Hippocampal formation (tissue), 2 donors: ENCODE measurements at places on chromosomes 5 and 9.
A peak's percentile ranks its signal among the peaks of the same experiment; 100 is the strongest.

- no peak for DNase-seq
These were observed 114.8 kb downstream of the ZNF622 start for GRCh38 chr5:16350816-16351215.

GRCh38 chr9:75909776-75910175 is 19.3 kb downstream of the PCSK5 start:
- DNase-seq = no peak

DNA sequence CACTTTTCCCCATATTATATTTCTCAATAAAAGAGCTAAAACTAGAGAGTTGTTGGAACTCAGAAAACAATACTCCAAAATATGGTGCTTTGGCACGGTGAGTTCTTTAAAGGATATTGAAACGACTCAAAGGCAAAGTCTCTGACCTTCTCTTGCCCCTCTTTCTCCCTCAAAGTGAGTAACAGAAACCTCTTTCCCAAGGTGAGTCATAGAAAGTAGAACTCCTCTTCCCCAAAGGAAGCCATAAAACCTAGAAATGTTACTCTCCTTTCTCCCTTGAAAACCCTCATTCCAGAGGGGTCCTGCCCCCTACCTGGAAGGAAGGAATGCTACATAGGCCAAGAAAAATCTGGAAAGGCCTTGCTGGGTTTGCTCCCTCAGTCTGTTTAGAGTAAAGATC is 47.5 kb downstream of the RAPGEF6 start:
- no peak for DNase-seq

GRCh38 chr9:37283730-37284325 is 138.7 kb upstream of the GRHPR start:
- no peak for DNase-seq

DNA sequence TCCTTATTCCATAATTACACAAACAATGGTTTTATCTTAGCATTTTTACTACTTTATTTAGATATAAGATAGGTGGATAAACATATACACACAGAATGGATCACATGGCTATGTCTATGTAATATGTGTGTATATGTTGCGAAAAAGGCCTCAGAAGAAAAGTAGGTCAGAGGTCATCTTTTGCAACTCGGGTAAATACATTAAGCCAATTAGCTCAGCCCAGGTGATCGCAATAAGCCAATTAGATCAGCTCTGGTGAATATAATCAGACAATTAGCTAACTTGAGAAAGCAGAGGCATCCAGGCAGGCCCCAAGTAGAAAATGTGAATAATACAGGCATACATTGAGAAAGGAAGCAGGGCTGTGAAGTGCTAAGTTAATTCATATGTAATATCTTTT is 24.3 kb downstream of the SLCO4C1 start:
- no peak for DNase-seq

- peak; percentile 90 for DNase-seq
These were observed at the start of gene CLTB for GRCh38 chr5:176415952-176416924. Gene CLTB, minus strand, starts transcription at chr5:176416539. Its CDS starts 176 bp downstream, at chr5:176416363.

- no peak for DNase-seq
These were observed 55.4 kb upstream of the GARNL3 start for GRCh38 chr9:127209220-127209619.

DNA sequence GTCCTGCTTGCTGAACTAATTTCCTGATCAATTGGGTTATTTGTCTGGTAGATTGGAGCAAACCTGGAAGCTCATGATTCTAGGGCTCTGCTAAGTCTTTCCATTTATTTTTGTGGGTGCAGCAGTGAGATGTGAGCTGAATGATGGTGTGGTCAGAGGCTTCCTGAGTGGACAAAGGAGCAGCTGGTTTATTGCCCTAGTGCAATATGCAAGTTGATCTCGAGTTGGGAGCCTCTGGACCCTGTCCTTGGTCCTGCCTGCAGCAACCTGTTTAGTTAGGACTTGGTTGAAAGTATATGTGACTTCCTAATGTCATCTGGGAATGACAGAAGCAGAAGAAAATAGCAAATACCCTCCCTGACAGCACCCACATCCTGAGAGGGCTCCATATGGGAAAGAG is 4.2 kb upstream of the UNC5A start:
- DNase-seq = no peak

- no peak for DNase-seq
These were observed 10.5 kb downstream of the GLRX start for GRCh38 chr5:95812074-95812471.

DNA sequence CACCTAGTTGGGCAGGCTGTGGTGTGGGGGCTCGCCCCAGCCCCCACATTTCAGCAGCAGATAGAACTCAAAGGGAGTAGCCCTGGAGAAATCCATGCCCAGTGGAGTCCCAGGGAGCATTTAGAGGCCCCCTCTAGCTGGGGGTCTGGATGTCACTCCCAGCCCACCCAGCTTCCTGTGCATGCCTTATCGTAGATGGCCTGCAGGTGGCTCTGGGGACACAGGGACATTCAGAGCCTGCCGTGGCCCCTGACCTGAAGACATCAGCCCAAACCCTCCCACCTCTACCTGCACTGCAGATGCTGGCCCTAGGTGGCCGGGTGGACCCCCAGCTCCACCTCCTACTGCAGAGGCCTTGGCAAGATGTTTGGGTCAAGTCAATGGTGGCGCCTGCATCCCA is 49.0 kb upstream of the LMX1B start:
- DNase-seq = no peak

DNA sequence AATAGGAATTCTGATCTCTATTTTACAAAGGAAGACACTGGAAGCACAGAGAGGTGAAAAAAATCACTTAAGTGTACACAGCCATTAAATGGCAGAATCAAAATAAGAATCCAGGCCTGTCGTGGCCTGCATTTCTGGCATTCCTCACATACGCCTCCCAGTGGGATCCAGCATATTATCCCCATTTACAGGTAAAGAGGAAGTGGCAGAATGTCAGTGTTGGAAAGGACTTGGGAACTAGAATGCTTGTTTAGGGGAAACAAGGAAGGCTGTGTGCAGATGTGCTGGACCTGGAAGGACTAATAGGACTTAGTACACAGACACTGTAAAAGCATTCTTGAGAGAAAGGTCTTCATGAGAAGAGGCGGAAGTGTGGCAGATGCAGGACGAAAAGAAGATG is 241.8 kb downstream of the TRIM32 start:
- no peak for DNase-seq

DNA sequence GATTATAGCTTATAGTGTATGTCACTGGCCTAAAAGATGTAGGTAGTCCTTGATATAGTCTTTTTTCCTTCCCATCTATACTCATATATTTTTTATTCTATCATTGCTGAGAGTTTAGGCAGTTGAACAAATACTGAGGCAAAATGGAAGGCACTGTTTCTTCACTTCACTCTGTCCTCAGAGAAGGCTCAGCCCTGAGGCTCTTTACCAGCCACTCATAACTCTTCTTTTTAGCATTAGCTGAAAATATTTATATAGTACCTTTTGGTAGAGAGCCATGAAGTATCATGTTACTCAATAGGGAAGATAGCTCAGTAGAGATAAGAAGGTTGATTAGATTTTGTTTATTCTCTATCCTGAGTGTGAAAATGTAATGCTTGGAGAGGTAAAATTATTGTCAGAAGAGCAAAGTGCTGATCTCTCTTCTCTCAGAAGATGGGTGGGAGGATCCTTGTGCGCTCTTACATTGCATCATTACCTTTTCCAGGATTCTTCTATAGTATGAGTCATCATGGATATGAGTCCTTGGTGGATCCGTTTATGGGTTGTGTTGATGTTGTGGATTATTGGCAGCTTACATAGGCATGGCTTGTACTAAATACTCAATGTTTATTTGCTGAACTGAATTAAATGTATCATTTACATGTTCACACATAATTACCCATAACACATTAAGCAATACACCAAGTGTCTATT is 88.1 kb downstream of the ANXA1 start:
- DNase-seq = no peak

- no peak for DNase-seq
These were observed 245.7 kb upstream of the SLC30A5 start for GRCh38 chr5:68848091-68848490.

DNA sequence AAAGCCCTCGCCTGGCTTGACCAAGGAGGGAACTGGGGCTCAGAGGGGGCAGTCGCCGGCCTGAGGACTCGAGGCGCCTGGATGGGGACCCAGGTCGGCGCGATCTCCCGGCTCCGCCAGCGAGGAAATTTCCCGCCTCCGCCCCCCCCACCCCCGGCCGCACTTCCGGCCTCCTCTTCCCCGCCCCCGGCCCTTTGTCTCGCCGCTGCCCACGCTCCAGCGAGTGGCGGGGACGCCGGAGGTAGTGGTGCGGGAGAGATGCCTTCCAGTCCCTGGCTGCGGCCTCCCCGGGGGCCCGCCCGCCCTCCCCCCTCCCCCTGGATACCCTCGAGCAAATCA is 448 bp upstream of the GPRIN1 start:
- DNase-seq = no peak

- no peak for DNase-seq
These were observed 35.7 kb upstream of the SLC36A2 start for GRCh38 chr5:151383011-151383410.

- no peak for DNase-seq
These were observed 294.9 kb downstream of the NR3C1 start for GRCh38 chr5:143108498-143109128.

DNA sequence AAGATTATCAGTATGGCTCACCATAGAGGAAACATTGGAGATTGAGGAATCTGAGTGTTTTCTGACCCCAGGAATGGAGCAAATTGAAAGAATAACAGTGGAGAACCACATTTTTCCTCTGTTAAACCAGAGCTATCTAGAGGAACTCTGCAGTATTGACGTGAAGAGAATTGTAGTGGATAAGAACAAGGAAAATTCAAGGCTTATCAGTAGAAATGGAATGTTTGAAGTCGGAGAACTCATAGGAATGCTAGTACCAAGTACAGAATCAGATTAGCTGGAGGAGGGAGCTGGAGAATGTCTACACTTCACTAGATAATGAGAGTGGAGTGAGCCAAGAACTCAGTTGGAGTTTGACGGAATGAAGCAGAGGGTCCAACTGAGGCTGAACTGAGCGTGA is 50.3 kb downstream of the SNCAIP start:
- no peak for DNase-seq

DNA sequence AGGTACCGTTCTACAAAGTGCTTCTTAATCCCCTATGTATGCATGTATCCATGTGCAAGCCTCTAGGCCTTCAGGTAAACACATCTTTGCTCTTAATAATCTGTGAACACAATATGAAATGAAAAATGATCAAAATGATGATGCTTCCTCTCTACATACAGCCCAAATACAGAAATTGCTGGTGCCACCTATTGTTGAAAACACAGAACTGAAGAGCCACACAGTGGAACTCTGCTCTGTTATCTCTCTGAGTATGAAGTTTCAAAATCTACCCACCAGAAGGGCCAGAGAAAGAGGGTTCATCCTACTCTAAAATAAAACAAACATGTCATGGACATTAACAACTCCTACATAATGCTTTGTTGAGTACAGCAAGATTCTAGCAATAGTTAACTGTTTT is 71.3 kb downstream of the GLIS3 start:
- DNase-seq = peak; percentile 32

GRCh38 chr5:128252196-128252595 is 168.6 kb downstream of the SLC12A2 start:
- no peak for DNase-seq

DNA sequence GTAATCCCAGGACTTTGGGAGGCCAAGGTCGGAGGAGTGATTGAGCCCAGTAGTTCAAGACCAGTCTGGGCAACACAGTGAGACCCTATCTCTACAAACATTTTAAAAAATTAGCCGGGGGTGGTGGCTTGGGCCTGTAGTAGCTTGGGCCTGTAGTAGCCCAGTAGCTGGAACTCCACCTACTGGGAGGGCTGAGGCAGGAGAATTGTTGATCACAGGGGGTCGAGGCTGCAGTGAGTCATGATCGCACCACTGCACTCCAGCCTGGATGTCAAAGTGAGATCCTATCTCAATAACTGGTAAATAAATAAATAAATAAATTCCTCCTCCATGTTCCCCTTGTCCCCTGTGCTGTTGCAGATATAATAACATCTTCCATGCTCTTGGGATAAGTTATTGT is 14.3 kb downstream of the VCAN start:
- DNase-seq = no peak

- DNase-seq = no peak
These were observed 35.9 kb downstream of the CEP120 start for GRCh38 chr5:123387313-123387712.

- DNase-seq = no peak
These were observed 87.8 kb upstream of the HSPA9 start for GRCh38 chr5:138663009-138663408.

DNA sequence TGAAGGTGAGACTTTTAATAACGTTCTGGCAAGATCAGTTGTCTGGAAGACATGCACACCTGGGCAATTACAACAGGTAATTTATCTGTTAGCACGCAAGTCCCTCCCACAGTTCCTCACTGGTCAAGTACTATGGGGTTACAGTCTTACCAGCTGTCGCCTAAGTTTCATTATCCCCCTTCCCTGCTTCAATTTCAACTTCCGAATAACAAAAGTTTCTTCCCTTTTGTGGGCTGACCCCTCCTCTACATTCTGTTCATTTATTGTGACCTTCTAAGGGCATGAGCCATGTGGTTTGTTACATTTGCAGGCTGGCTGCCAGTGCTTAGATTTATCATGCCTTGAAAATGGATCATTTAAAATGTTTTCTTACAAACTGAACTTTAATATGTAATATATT is 16.5 kb downstream of the GAPT start:
- DNase-seq = no peak

GRCh38 chr9:120716483-120716882 is 2.2 kb upstream of the MEGF9 start:
- DNase-seq = no peak

GRCh38 chr5:39619168-39619818 is 194.5 kb upstream of the DAB2 start:
- DNase-seq = no peak

DNA sequence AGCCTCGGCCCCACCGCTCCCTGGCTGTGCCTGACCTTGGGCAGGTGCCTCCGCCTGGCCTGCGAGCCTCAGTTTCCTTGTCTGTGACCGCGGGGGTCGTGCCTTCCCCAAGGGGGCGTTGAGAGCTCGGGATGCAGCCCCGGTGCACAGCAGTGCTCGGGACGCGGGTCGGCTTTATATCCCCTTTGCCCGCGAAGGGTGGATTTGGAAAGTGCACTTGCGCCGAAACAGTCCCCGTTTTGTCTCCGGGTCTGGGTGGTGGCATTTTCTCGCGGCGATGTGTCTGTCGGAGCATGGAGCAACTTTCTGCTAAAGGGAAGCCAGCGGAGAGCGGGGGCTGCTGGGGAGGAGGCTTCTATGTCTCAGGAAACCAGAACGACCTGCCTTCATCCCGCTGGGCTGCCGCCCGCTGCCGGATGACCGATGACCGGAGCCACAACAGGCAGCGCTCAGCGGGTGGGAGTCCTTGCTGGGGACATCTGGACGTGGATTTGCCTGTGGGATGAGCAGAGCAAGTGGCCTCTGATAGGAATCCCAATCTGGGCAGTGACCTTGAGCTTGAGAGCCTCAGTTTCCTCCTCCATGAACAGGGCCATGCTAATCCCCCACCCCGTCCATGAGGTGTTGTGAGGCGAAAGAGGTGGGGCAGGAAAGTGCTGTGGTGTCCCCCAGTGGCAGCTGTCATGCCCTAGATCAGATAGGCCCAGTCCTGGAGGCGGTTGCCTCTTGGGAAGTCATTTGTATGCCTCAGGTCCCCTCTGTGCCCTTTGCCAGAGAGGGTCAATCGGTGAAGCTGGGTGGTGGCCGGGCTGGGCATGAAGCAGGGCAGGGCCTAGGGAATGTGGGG is 651 bp downstream of the HRH2 start:
- DNase-seq = no peak
